AG10803 (cell line): ENCODE measurements at places on chromosomes 7 and 10.

GRCh38 chr7:91407942-91408341, 143.7 kb downstream of the FZD1 start:
- no peak for DNase-seq

DNA sequence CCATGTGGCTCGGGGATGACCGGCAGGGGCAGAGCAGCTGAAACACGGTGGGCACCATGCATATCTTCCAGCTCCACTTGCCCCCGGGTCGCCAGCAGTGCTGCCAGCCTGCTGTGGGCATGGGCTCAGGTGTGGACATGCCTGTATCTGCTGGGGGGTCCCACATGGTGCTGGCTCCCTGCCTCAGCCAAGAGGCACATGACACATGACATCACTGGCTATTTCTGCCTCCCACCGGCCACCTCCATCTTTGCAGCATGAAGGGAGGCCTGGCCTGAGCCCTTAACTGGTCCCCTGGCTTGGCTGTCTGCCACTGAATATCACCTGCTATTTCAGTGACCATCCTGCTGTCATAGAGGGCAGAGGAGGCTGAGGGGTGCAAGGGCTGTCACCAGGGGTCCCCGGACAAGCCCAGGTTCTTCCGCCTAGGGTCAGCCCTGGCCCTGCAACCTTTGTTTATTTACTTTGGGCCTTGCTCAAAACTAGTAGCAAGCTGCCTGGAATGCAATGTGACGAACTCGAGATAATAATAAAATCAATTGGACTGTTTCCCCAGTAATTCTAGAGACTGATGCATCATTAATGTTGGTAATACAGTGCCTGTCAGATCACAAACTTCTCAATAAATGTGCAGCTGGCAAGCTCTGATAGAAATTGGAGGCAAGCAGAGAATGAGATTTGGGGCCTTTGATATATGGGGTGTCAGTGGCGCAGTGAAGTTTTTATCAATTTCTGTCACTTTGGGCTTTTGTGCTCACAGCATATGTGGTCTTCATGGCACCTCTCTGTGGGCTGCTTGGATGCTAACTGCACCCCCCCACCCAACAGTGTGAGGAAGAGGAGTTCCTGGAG, 28.5 kb downstream of the ZMIZ1 start:
- DNase-seq: no peak

- no peak for DNase-seq
Observed at GRCh38 chr7:55375237-55375636, 10.1 kb downstream of the LANCL2 start.

- DNase-seq: no peak
Observed at GRCh38 chr10:65416094-65416493, 1509.7 kb upstream of the LRRTM3 start.

DNA sequence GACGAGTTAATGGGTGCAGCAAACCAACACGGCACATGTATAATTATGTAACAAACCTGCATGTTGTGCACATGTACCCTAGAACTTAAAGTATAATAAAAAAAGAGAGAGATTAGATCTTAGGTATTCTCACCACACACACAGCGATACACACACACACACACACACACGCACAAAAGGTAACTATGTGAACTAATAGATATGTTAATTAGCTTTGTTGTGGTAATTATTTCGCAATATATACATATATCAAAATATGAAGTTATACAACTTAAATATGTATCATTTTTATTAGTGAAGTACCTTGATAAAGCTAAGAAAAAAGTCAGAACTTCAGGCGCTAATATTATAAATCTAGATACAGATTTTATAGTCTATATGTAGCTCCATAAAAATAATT, 849.2 kb downstream of the IPMK start:
- DNase-seq: no peak

- DNase-seq: peak; percentile 80
Observed at GRCh38 chr7:69412331-69413146, 185.7 kb upstream of the AUTS2 start.

DNA sequence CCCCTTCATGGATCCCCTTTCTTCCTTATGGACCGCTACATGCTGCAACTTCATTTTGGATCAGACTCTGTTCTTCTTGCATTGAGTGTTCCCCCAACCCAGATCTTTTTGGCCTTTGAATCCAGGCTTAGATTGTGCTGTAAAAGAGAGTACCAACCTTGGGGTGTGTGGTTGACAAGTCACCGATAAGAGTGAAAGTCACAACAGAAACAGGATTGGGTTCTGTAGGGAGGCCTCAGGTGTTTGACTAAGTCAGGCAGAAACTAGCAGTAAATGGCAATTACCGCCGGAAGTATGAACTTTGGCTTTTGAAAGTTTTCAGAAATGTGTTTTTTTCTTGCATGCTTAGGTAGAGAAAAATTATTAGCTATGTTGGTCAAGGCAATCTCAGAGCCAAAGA, 89.3 kb downstream of the TMEM106B start:
- DNase-seq: no peak

DNA sequence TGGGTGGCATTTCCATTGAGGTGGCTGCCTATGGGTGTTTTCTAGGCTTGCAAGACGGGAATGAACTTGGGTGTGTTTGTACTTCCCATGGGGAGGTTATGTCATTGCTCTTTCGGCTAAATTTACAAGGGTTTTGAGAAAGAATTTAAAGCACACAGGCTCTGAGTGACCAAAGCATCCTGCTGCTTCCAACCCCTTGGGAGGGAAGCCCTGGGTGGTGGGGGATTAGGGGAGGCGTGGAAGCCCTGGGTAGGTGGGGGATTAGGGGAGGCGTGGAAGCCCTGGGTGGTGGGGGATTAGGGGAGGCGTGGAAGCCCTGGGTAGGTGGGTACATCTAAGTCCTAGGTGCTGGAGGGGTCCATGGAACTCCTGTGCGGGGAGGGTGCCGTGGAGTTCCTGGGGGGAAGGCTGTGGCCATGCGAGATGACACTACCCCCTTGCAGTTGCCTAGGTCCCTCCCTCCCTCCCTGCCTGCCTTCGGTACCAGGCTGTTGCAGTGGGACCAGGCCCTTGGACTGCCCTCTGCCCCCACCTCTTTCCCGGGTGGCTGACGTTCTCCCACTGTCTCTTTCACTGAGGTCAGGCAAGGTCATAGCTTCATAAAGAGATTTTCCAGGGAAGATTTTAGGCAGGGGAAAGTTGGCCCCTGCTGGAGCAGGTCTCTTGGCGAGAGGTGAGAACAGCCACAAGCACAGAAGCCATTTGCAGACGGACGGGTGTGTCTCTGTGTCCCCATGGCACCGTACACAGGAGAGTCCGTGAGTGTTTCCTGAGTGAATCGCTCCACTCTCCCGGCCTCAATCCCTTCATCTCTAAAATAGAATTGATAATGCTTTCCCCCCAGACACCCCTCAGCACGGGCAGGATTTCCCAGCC, 19.5 kb downstream of the PRF1 start:
- DNase-seq: no peak

DNA sequence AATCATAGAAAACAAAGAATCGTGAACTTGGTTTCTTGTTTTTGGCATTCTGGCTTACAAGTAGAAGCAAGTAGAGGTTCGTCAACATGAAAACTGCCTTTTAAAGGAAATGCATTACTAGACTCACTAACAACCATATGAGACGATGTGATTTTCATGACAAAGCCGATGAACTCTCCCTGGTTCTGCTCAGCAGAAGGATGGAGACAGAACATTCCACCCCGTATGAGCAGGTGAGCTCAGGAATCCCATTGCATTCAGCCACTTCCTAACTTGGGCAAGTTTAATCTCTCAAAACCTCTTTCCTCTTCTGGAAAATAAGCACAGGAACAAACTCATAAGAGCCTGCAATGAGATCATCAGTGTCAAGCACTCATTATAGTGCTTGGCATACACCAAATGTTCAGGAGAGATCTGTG, 57.4 kb upstream of the SVIL start:
- no peak for DNase-seq

DNA sequence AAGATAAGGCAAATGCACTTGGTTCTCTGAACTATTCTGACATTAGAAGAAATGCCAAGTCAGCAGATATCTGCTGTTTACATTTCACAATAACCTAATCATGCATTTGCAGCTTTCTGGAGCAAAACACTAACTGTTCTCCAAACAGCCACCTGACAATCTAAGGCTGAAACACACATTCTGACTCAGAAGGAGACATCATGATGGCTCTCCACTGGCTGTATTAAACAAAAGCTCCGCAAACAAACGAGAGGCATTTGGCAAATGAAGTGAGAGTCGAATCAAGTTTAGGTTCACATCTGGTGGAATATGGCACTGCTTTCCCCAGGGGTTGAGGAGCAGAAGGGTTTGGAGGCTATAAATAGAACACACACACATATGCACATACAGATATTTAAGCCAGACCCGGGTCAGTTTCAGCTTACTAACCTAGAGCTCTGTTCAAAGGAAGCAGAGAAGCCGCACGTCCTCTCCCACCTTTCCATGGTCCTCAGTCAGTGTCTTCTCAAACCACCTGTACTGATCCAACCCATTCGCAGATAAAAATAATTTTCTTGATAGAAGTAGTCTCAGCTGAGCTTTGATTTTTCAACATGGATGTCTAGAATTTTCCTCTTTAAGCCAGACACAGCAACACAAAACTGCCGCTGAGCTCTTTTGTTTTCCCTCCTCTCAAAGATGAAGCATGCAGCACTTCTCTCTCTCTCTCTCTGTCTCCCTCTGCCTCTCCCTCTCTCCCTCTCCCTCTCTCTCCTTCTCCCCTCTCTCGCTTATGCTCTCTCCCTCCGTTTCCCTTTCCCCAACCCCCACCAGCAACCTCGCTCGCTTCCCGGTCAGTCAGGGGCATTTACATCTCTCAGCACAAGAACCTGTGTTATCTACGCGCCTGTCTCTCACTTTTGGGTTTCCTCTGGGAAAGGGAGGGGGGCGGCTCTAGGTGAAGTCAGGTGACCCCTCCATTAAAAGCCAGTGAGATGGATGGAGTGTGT, 682.8 kb downstream of the MAGI2 start:
- DNase-seq: peak; percentile 22

DNA sequence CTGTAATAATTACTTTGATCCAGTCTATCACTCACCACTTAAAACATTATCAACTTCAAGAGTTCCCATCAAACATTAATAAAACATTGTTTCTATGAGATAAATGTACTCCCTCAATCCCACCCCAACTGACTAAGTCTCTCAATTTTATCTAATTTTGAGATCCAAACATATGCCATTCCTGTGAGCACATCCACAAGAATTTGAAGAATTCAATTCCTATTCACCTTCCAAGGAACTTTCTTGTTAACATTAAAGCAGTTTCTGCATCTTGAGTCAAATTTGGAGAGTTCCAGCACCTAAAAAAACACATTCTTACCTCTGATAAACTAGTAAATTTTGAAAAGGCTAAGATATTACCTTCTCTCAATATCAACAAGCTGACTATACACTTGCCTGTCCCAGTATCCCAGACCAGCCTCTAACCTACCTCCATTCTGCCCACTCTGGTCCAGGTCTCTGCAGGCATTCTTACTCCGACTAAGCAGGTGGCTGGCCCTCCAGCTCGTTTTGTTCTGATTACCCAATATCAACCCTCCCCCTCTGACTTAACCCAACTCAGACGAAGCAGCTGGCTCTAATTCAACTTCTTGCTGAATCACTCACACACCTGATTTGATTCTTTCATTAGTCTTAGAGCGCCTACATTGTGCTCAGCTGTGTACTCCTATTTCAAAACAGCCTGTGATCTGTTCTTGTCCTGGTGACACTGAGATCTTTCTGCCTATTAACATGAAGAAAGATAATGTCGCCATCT, 275.2 kb downstream of the IPMK start:
- DNase-seq: peak; percentile 13

- no peak for DNase-seq
Observed at GRCh38 chr7:30838008-30838407, 66.8 kb downstream of the MINDY4 start.

- peak; percentile 79 for DNase-seq
Observed at GRCh38 chr7:47552621-47553020, 29.3 kb downstream of the TNS3 start.

DNA sequence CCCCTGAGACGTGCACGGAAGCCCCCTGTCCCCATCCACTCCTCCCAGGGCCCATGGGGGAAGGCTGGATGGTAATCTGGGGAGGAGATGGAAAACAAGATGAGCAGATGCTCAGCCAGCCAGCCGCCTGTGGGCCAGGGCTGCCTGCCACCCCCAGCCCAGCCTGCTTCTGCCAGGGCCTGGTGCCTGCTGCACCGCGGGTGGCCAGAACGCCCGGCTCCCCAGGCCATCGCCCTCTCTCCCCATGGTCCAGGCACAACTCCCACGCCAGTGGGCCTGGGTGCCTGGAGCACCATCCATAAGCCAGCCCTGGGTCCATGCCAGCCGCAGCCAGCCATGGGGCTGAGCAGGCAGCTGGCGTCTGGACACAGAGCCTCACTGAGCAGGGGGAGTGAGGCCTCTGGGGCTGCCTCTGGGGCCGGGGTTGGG, 57.2 kb upstream of the ELN start:
- no peak for DNase-seq

DNA sequence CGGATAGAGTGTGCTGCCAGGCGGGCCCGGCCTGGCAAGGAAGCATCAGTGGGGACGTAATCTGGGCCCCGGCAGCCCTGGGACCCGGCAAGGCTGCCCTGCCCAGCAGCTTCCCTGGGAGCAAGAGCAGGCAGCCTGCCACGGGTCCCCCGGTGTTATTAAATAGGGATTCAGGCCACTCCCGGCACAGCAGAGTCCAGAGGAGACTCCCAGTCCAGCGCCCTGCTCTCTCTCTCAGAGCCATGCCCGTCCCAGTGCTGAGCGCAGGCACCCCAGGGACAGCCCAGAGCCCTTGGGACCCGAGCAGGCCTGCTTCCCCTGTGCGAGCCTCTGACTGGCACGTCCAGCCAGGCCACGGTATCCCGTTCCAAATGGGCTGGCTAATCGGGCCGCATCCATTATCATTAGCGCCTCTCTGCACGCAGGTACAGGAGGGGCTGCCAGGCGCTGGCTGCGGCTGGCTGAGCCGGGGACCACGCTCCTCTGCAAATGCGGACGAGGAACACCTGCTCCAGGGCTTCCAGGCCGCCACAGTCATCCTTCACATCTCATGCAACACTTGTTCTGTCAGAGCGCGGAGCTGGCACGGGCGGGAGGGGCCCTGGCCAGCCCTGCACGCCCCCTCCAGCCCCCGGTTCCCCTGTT, 344.2 kb upstream of the MKI67 start:
- DNase-seq: no peak

DNA sequence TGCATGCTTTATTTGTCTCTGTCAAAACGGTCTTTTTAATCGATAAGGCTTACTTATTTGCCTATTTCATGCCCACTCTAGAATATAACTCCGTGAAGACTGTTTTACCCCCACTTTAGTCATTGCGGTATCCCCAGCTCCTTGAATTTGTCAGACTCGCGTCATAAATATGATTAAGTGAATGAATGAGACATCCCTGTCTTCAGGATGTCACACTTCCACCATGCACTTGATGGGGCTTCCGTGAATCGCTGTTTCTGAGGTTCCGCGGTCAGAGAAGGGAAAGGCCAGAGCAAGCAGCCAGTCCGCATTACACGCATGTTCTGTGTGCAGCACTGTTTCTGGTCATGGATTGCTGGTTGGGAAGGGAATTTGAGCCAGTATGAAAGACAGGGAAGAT, 138.8 kb downstream of the CELF2 start:
- no peak for DNase-seq

- peak; percentile 4 for DNase-seq
Observed at GRCh38 chr7:13466874-13467547, 522.5 kb downstream of the ETV1 start.
